ENCODE measurements at places on chromosomes 2 and 18. TPM values are rescaled to one million over a fixed set of nuclear protein-coding genes. Genes with fewer than 3 reads are reported as not detected.

DNA sequence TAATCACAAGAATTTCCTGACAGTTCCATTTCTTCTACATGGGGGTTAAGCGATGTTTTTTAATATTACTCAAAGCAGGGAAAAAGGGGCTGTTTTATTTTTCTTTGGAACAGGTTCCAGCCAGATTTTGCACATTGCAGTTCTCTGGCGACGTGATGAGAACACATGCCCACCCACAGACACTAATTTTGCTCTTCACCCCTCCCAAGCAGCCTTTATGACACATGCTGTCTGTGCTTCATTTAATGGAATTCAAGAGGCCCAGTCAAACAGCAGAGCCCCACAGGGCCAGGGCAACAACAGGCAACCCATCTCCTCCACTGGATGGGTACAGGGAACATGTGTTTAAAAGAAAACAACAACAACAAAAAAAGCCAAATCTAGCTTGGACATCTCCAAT lies 70.8 kb downstream of the SPRED2 start:
- DNase-seq: no peak

- DNase-seq: no peak
Observed at GRCh38 chr18:29009250-29009803, 832.4 kb upstream of the CDH2 start.

- no peak for DNase-seq
Observed at GRCh38 chr2:230048010-230048671, 20.6 kb downstream of the SLC16A14 start.

GRCh38 chr2:152729844-152730243 lies 11.4 kb downstream of the ARL6IP6 start:
- DNase-seq: no peak

GRCh38 chr18:8706791-8707555 lies 1.6 kb downstream of the MTCL1 start:
- DNase-seq: no peak

- DNase-seq: no peak
Observed at GRCh38 chr2:63124850-63125249, 74.2 kb downstream of the OTX1 start.

DNA sequence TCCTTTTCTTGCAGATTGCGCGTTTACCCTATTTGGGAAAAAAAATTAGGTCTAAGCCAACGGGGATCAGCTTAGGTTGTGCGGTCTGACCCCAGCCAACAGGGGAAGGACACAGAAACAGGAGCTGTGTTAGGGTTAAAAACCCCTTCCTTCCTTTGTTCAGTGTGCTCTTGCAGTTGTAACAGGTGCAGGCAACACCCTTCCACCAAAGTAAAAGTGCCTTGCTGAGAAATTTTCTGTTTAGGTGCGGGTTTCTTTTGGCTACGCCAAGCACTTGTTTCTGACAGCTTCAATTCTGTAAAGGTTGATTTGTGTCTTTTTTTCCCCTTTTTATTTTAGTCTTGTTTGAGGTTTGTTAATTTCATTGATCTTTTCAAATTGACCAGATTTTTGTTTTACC lies 92.5 kb downstream of the PTPN4 start:
- no peak for DNase-seq

GRCh38 chr2:12057436-12058166 lies 311.2 kb downstream of the LPIN1 start:
- no peak for DNase-seq

DNA sequence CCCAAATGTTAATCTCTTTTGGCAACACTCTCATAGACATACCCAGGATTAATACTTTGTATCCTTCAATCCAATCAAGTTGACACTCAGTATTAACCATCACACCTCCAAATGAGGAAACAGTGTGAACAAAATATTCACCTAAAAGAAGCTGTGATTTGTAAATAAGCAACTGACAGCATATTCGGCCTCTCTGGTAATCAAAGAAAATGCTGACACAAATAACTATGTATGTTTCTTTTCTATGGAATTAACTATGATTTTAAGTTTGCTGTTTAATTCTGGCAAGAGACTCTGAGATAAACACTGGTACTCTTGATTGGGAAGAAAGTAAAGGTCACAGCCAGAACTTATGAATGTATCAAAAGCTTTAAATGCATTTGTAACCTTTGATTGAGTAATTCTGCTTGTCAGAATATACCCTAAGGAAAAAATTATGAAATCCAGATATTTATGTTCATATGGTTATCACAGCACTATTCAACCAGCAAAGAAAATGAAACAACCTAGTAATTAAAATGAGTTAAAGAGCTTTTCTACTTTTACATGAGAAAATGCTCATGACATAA lies 3.6 kb upstream of the GYPC start:
- DNase-seq: no peak

DNA sequence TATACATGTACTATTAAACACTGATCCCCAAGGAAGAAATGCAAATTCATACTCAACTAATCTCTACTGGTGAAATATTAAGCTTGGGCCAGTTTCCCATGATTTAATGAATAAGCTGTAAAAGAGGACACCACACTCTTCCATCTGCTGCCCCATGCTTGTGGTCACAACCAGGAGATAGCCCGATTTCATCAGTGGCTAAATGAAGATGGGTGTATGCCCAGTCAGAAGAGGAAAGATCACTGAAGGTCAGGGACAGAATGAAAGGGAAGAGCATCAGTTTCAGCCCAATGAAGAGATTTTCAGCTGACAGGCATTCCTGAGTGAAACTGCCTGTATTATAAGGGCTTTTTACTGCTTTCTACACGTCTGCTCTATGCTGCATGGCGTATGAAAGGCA lies 103.5 kb downstream of the KCNS3 start:
- DNase-seq: no peak

GRCh38 chr2:21234464-21235120 lies 110.8 kb downstream of the TDRD15 start:
- DNase-seq: no peak

GRCh38 chr2:230226051-230226551 lies 565 bp downstream of the SP140 start:
- DNase-seq: no peak

GRCh38 chr18:12821408-12821807 lies 62.6 kb downstream of the PTPN2 start:
- DNase-seq: no peak

DNA sequence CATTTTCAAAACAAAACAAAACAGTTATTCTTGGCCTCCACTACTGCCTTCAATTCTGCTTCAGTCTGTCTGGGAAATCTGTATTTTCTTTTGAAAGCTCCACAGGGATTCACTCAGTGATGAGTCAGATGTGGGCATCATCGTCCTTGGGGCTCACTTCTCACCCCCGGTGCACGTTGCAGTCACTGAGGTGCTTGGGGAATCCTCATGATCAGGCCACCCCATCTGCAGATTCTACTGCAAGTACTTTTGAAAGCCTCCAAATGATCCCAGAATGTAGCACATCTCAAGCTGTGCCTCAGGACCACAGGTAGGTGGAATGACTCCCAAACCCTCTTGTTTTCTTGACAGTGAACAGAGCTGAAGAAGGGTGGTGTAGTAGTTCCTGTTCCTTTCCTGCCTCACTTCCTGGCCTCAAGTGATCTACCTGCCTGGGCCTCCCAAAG lies 34.3 kb downstream of the LPIN2 start:
- DNase-seq: no peak

DNA sequence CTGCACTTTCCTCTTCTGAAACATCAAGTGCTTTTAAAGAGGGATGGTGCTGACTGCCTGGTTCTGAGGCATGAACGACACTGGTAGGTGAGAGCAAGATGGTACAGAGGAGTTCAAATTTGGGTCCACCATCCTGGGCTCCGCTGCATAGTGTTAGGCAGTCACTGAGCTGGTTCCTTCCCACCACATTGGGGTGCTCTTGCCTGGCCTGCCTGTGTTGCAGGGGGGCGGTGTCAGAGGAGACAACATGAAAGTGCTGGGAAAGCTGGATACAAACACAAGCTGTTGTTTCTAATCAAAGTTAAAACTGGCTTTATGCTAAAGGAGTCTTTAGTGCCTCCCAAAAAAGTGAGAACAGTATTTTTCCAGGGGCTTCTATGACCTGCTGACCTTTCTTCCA lies 258.1 kb downstream of the GBX2 start:
- DNase-seq: no peak

DNA sequence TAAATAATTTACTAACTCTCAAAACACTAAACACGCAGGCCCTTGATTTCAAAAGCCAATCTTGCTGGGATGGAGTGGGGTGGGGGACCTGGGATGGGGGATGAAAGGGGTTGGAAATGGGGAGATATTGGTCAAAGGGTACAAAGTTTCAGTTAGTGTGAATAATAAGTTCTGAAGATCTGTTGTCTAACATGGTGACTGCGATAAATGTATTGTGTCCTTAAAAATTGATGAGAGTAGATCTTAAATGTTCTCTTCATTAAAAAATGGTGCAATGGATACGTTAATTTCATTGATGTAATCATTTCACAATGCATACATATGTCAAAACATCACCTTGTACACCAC lies 505 bp upstream of the ACYP2 start:
- DNase-seq: no peak

DNA sequence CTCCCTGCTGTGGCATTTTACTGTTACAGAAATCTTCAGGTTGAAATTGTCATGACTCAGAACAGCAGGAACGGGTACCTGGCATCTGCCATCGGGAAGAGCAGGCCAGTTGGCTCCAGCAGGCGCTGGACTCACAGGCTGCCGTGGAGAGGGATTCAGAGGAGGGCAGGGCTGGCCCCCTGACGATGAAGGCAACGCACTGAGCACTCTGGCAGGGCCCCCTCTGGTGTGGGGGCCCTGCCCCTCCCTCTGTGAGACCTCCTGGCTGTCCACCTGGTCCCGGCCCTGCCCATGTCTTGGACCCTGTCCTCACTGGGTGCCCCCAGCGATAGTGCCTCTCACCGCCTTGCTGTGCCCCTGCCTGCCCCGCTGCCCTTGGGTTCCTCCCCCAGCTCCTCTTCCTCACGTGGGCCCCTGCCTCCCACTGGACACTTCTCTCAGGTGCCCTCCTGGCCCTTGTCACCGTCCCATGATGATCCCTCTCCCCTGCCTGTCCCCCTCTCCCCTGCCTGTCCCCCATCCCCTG lies 23.3 kb upstream of the ALLC start:
- no peak for DNase-seq

GRCh38 chr2:1488851-1489250 lies 75.6 kb downstream of the TPO start:
- no peak for DNase-seq

GRCh38 chr18:48896875-48897511 lies 53.8 kb downstream of the SMAD7 start:
- no peak for DNase-seq

- no peak for DNase-seq
Observed at GRCh38 chr2:1736997-1737480, 7.3 kb downstream of the PXDN start.

- no peak for DNase-seq
Observed at GRCh38 chr18:73124175-73124574, 256.4 kb upstream of the NETO1 start.

- DNase-seq: no peak
Observed at GRCh38 chr2:205848601-205849000, 166.3 kb downstream of the NRP2 start.

DNA sequence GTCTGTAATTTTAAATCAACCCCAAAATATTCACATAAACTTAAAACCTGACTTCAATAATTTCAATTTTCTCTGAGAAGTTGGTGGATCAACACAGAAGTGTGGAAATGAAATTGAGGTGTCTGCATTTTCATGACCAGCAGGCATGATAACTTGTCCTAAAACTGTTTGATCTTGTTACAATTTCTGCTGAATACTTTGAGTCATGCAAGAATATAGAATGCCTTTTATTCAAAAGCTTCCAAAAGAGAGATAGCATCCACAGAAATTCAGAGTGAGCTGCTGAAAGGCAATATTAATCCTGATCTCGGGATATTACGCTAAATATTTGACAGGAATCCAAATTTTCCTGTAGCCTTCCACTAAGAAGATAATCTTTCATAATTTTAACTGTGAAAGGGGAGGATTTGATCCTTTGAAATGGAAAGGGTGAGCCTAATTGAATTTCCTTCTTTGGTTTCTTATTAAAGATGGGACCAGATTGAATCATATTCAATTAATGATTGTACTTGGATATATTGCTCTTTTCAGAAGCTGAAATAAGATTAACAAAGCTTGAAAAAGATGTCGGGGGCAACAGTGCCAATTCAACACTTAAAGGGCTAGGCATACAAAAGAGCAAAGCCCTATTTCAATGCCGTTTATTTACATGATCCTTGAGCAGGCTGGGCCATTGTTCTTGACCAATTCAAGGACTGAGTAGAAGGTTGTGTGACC lies 129.3 kb downstream of the NCKAP5 start:
- DNase-seq: no peak

DNA sequence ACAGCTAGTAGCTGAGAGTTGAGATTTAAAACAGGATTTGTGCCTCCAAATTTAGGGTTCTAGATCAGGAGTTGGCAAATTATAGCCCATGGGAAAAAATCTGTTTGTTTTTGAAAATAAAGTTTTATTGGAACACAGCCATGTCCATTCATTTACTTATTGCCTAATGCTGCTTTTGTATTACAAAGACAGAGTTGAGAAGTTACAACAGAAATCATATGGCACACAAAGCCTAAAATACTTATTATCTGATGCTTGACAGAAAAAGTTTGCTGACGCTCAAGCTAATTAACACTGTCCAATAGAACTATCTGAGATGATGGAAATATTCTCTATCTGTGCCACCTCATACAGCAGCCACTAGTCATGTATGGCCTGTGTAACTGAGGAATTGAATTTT lies 229.1 kb upstream of the RASGRP3 start:
- no peak for DNase-seq

DNA sequence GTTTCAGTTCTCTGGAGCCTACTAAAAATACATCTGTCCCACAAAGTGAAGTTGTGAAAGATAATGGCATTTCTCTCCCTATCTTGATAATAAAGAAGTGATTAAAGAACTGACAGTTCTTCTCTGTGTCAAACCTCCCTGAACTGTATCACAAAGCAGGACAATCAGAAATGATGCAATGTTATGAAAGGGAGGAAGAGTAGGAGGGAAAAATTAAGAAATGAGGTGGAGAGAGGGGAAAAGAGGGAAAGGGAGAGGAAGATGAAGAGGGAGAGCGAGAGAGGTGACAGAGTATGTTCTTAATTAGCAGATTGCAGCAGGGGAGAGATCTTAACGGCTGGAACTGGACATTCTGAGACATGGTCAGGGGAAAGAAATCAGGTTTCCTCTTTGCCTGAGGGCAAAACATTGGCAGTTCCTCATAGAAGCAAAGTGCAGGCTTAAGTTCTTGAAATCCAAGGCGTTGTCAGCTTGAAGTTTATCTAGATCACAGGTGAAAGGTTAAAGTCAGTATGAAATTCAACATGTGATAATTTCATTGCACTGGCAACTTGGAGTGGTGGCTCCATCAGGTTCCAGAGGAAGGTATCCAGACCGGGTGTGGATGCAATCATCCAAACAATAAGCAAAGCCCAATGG lies 54.6 kb downstream of the RDH14 start:
- DNase-seq: no peak

MIB1 gene
- 23.5 TPM for total RNA-seq

SNRNP200 gene
- total RNA-seq: 81.1 TPM

FLACC1 gene
- 0.15 TPM for total RNA-seq

POTEE gene
- not detected for total RNA-seq

EHBP1 gene
- total RNA-seq: 29.3 TPM

DSEL gene
- total RNA-seq: 7.6 TPM

PLCD4 gene
- total RNA-seq: 0.93 TPM

VIT gene
- not detected for total RNA-seq

SLC19A3 gene
- not detected for total RNA-seq

INO80D gene
- 14.2 TPM for total RNA-seq

SLC35F5 gene
- total RNA-seq: 60.3 TPM

ZDBF2 gene
- total RNA-seq: 8.2 TPM

STK16 gene
- total RNA-seq: 5.6 TPM
